ENCODE measurements at places on chromosomes 11 and 22.

- no peak for DNase-seq
Observed at GRCh38 chr11:119783466-119784400, 54.7 kb upstream of the NECTIN1 start.

GRCh38 chr11:133227632-133228111, 304.6 kb downstream of the OPCML start:
- DNase-seq, result no peak

DNA sequence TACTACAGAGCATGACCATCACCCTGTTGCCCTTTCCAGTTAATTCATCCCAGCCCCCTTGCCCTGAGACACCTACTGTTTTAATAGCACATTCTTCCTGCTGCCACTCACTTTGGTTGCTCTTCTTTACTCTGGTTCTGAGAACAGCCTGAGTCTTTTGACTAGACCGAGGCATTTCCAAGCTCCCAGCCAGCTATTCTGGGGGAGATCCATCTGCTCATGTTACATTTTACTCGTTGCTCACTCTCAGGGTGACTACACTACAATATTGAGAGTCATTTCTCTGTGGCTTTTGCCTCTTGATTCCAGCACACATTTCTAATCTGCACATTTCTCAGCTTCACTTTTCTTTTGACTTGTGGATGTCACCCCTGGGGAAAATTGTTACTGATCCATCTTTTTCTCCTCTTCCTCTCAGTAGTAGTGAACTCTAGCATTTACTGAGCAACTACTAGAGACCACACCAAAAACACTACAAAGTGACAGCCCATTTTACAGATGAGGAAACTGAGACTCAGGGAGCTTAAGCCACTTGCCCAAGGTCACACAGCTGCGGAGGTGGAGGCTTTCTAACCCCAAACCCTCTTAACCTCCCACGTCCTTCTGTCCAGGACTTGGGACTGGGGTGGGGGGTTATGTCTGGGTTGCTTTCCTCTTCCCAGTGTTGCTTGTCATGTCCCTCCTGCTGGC, 117.8 kb downstream of the C11orf91 start:
- no peak for DNase-seq

DNA sequence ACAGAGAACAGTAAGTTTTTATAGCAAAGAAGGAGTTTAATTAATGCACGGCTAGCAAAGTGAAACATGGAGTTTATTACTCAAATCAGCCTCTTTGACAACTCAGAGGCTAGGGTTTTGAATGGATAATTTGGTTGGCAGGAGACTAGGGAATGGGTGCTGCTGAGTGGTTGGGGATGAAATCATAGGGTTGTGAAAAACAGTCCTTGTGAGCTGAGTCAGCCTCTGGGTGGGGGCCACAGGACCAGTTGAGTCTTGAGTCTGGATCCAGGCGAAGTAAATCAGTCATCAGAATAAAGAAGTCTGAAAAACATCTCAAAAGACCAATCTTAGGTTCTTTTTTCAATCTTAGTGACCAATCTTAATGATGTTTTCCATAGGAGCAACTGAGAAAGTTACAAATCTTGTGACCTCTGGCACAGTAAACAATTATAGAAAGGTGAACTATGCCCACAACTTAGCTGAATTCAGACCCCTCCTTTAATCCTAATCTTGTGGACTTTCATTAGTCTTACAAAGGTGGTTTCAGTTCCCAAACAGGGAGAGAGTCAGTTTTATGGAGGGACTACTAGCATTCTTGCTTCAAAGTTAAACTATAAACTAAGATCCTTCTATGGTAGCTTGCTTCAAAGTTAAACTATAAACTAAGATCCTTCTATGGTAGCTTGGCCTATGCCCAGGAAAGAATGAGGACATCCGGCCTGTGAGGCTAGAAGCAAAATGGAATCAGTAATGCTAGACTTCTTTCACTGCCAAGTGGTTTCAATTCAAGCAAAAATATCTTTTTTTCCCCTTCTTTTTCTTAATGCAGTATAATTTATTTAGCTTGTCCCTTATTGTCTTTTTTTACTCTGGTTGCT, 84.5 kb downstream of the AASDHPPT start:
- no peak for DNase-seq

GRCh38 chr22:47054231-47055072, 292.0 kb downstream of the TBC1D22A start:
- no peak for DNase-seq

DNA sequence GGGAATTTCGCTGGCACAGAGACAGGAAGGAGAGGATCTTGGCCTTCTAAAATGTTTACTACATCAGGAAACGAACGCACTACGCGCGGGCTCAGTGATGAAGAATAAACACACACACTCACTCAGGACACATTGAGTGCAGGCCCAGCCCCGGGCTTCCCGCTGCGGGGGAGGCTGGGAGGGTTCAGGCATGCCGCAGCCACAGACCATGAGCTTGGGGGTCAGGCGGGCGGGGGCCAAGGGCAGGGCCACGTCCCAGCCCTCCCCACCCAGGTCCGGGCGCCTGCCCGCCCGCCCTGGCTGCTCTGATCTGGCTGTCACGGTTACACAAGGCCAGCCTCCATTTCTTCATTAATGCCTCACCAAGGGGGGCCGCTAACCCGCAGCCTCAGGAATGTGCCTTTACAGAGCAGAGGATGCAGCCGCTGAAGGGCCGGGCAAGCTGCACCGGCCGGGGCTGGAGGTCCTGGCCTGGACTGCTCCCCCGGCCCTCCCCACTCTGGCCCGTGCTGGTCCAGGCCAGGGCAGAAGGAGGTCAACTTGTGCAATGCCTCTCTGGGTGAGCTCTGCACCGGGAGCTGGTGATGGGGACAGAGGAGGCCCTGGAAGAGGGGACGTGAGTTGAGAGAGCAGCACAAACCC, 41.7 kb downstream of the IGF2 start:
- no peak for DNase-seq

DNA sequence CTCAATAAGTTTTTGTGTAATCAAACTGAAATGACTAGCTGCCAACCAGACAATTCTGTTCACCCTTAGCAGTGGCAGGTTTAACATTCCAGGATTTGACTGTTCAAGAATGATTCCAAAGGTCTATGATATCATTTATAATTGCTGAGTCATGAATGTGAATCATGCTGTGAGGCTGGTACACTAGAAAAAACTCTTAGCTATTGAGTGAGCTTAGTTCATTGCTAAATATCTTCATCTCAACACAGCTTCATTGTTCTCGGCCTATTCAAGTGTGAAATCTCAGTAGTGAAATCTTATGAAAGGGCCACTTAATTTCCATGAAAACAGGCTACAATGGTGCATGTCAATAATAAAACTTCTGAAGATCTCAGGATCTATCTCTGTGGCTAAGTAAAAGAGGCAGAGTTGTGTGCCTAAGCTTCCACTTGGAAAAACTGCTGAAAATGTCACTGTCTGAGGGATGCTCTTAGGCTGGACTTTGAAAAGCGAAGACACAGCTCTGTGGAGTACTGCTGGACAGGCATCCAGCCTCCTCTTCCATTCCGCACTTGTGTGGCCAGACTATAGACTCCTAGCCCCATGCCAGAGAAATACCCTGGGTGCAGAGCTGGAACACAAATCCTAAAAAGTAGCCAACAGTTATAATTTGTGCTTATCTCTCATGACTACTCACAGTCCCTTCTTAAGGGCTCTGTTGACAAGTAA, 12.8 kb downstream of the AQP11 start:
- DNase-seq, result no peak

DNA sequence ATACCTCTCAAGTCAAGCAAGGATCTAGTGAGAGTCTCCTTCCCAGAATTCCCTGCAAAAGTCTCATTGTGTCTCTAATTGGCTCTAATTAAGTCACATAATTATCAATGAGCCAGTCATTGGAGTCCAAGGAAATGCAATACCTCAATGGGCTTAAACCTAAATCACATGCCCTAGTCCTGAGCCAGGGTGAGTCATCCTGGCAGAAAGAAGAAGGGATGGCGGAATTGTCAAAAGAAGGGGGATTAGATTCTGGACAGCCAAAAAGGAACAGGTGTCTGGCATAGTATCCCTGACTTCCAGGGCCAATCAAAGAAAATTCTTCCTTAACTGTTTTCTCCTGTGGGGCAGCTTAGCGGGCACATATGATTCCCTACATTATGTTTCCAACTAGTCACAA, 25.1 kb upstream of the LDLRAD3 start:
- DNase-seq, result no peak

DNA sequence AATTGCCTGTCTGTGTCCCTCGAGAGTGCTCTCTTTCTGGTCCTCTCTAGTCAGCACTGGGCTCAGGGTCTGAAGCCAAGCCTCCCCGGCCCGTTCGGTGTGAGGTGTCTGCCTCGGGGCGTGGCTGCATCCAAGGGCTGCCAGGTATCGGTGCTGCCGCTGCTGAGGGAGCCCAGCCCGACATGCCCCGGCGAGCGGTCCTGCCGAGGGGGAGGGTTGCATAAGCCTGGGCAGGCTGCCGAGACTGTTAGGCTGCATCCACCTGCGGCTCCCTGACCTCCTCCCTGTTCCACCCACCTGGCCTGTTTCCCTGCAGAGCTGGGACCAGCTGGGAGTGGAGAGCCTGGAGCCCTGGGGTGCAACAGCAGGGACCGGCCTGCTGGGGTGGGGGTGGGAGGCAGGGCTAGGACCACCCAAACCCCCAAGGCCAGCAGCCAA, 6.3 kb downstream of the OVOL1 start:
- no peak for DNase-seq
